ENCODE measurements at places on chromosomes 7 and 10. TPM values are rescaled to one million over a fixed set of nuclear protein-coding genes. Genes with fewer than 3 reads are reported as not detected.

DNA sequence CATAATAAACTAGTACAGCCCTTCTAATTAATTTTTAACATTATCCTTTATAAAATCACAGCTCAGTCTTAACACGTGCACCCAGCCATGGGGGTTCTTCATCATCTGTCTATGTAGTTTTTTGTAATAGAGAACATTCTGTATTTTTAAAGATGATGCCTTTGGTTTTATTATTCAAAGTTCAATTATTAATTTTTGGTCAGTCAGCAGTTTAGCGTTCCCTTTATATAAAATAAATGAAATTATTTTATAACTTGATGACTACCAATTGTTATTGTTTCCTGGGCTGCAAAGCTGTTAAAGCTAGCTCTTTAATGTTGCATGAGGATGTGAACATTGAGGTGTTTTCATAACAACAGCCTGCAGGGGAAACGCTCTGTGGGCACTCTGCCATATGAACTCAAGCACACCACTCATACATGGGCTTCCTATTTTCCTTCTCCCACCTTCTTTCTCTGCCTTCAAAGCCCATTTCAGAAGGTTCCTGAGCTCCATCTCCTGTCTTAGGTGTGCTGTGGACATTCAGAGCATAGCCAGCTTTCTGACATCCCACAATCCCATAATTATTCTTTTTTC is 172.0 kb upstream of the YAE1 start:
- H3K27ac ChIP-seq = no peak overlapping the region
- no peak overlapping the region for H3K4me3 ChIP-seq
- H3K27me3 ChIP-seq = no peaks in the 10 kb centered on the region
- DNase-seq = no peak

GRCh38 chr10:62131724-62132123 is 136.9 kb downstream of the RTKN2 start:
- no peaks in the 10 kb centered on the region for H3K4me1 ChIP-seq
- no peaks in the 10 kb centered on the region for H3K27me3 ChIP-seq
- no peak for DNase-seq
- H3K27ac ChIP-seq = no peak overlapping the region
- H3K4me3 ChIP-seq = no peak overlapping the region
- no peaks in the 10 kb centered on the region for H3K36me3 ChIP-seq

DNA sequence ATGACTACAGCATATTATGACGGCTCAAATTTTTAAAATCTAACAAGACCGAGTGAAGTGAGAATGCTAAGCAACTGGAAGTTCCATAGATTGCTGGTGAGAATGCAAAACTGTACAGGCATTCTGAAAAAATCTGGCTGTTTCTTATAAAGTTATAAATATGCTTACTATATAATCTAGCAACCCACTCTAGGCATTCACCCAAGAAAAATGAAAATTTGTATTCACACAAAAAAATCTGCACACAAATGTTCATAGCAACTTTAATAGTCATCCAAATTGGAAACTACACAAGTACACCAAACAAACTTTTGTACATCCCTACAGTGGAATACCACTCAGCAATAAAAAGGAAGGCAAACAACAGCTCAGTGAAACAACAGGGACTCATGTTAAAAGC is 39.9 kb upstream of the STARD3NL start:
- no peaks in the 10 kb centered on the region for H3K4me1 ChIP-seq
- no peaks in the 10 kb centered on the region for H3K36me3 ChIP-seq
- no peak for DNase-seq
- H3K27me3 ChIP-seq = peaks cover 3% of the 10 kb centered on the region

GRCh38 chr7:148711191-148712102 is 12.7 kb downstream of the CUL1 start:
- H3K27ac ChIP-seq = no peak overlapping the region
- DNase-seq = no peak
- no peaks in the 10 kb centered on the region for H3K27me3 ChIP-seq
- no peaks in the 10 kb centered on the region for H3K36me3 ChIP-seq
- peaks cover 23% of the 10 kb centered on the region for H3K4me1 ChIP-seq

DNA sequence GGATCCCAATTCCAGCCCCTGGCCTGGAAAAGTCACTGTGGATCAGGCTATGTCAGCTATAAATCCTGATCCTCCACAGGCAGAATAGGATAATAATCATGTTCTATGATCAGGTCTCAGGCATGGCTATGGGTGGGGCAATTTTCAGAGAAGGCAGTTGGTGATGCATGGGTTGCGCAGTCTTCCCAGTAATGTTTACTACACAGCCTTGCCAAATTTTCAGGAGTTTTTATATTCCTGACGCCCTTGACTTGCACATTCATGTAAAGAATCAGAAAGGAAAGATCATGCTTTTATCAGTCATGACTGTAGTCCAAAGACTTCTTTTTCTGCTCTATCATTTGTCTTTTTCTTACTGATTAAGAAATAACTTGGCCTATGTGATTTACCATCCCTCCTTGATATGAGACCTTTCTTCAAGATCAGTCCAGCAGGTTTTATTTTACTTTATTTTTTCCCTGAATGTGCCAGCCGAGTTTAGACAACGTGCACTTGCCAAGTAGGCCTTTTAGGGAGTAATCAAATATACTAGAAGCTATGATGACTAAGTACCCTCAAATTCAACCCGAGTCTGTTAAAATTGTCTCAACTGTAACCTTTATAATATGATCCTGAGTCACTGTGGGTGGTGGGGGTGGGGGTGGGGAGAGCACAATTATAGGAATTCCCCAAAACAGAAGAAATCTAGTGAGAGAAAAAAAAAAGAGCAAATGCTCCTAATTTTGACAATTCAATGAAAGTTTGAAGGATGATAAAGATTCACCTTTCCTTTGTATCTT is 31.9 kb downstream of the ARL4A start:
- no peak for DNase-seq
- no peaks in the 10 kb centered on the region for H3K36me3 ChIP-seq
- H3K27ac ChIP-seq = no peak overlapping the region
- no peaks in the 10 kb centered on the region for H3K27me3 ChIP-seq
- H3K4me1 ChIP-seq = peaks cover 22% of the 10 kb centered on the region

Gene KCNH2
- total RNA-seq = 8.4 TPM

Gene SLC25A28
- total RNA-seq = 15.8 TPM

DNA sequence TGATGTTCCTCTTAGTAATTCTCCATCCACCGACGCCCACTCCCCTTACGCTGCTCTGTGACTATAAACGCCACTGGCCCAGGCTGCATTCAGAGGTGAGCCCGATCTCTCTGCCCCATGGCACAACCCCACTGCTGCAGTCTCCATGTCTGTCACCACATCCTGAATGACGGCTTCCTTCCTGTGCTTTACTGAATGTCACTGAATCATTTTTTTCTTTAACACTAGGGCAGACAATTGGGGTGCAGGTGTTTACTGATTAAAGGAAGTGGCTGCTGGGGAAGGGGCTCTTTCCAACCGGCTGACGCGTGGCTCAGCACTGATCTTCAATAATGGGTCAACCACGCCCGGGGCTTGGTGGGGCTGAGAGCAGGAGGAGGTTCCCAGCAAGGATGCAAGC is 208.3 kb downstream of the USP6NL start:
- DNase-seq = no peak
- no peaks in the 10 kb centered on the region for H3K36me3 ChIP-seq
- H3K27me3 ChIP-seq = no peaks in the 10 kb centered on the region
- no peak overlapping the region for H3K4me3 ChIP-seq

Gene LAMB1
- 355 TPM for total RNA-seq

DNA sequence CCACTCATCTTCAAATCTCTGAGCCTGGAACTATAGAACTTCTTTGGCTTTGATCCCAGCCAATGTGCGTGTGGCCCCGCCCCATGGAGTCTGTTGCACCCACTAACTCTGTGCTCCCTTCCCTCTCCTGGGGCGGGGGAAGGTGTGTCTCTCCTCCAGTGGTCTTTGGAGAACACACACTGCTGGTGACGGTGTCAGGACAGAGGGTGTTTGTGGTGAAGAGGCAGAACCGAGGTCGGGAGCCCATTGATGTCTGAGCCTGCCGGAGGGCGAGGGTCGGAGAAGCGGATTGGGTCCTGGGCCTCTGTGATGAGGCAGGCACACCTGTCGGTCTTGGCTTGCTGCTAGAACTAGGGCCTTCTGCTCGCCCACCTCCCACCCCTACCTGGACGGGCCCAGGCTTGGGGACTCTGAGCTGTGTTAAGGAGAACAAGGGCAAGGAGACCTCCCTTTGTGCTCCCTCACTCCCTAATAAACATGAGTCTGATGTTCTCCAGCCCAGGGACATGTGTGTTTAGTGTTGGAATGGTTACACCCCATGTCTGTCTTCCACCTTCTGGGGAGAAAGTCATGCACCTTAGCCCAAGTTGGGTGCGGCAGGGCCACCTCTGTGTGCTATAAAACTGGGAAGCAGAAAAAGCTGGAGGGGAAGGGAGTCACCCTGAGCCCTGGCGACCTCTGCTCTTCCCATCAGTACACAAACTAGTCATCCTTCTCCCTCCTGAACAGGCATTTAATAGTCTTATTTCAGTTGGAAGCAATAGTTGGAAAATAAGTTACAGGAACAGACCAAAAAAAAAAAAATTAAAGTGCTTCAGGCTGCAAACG is 4.6 kb downstream of the TRAPPC14 start:
- H3K4me1 ChIP-seq = peaks cover 15% of the 10 kb centered on the region
- H3K36me3 ChIP-seq = no peaks in the 10 kb centered on the region
- peak overlapping the region; percentile 73 for H3K27ac ChIP-seq
- no peaks in the 10 kb centered on the region for H3K27me3 ChIP-seq
- no peak overlapping the region for H3K4me3 ChIP-seq

- H3K27me3 ChIP-seq = no peaks in the 10 kb centered on the region
- no peak overlapping the region for H3K27ac ChIP-seq
- H3K4me1 ChIP-seq = no peaks in the 10 kb centered on the region
- H3K36me3 ChIP-seq = no peaks in the 10 kb centered on the region
These were observed 43.0 kb downstream of the OAT start for GRCh38 chr10:124375691-124376090.

Gene CASP7
- 32.9 TPM for total RNA-seq

Gene PAPSS2
- total RNA-seq = 47.0 TPM

DNA sequence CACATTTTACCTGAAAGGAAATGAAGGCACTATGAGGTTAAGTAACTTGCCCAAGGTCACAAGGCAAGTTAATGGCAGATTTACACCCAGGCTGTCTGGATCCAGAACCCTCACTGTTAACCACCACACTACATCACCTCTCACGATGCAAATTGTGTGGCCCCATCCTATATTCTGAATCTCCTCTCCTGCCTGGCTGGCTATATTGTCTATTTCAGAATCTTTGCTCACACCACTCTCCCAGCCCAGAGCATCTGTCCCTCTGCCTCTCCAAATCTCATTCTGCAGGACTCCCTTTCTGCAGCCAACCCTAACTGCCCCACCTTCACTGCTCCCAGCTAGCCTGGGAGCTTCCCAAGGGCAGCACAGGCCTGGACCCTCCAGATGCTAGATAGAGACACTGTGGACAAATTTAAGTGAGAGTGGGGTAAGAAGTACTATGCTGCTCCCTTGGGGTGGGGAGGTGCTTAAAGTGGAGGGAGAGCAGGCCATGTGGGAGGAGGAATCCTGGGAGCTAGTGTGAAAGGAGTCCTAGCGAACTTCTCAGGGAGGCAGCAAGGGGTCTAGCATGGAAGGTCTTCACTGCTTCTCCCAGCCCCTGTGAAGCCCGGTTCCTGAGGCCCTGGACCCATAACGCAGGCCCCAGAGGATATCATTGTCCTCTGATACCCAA is 786 bp downstream of the CUEDC2 start:
- H3K4me3 ChIP-seq = peak overlapping the region; percentile 80
- H3K4me1 ChIP-seq = peaks cover 27% of the 10 kb centered on the region
- H3K27me3 ChIP-seq = no peaks in the 10 kb centered on the region
- DNase-seq = peak; percentile 35

- H3K27me3 ChIP-seq = no peaks in the 10 kb centered on the region
- no peaks in the 10 kb centered on the region for H3K36me3 ChIP-seq
- H3K27ac ChIP-seq = peak overlapping the region; percentile 82
- H3K4me1 ChIP-seq = peaks cover 8% of the 10 kb centered on the region
- no peak overlapping the region for H3K4me3 ChIP-seq
These were observed 46.1 kb upstream of the SLC35B4 start for GRCh38 chr7:134362587-134363483.

Gene ZKSCAN5
- total RNA-seq = 11.3 TPM

Gene BLNK
- total RNA-seq = 6.9 TPM

DNA sequence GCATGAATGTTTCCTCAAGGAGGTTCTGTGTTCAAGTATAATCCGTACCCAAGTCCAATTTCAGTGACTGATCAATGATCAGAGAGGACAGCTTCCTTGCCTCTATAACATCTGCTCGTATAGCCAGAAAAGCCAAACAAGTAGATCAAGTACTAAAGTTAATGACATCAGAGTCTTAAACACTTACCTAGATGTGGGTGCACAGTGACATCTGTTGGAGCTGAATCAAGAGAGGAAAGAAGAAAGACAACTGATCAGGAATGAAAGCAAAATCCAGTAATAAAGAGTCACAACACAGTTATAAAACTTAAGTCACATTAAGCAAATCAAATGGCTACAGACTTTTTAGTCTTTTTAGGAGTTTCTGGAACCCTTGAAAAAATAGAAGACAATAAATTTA is 236.5 kb downstream of the RELN start:
- H3K27ac ChIP-seq = no peak overlapping the region
- H3K36me3 ChIP-seq = no peaks in the 10 kb centered on the region

GRCh38 chr10:132332433-132332754 is 401 bp downstream of the LRRC27 start:
- DNase-seq = no peak
- no peaks in the 10 kb centered on the region for H3K27me3 ChIP-seq
- no peaks in the 10 kb centered on the region for H3K36me3 ChIP-seq
- H3K27ac ChIP-seq = peak overlapping the region; percentile 23
- peak overlapping the region; percentile 14 for H3K4me3 ChIP-seq

Gene FEZF1
- not detected for total RNA-seq

- no peak overlapping the region for H3K4me3 ChIP-seq
- peak overlapping the region; percentile 83 for H3K27ac ChIP-seq
- H3K4me1 ChIP-seq = peaks cover 79% of the 10 kb centered on the region
- no peaks in the 10 kb centered on the region for H3K36me3 ChIP-seq
- H3K27me3 ChIP-seq = no peaks in the 10 kb centered on the region
These were observed 38.6 kb upstream of the ADD3 start for GRCh38 chr10:109968953-109969759.

DNA sequence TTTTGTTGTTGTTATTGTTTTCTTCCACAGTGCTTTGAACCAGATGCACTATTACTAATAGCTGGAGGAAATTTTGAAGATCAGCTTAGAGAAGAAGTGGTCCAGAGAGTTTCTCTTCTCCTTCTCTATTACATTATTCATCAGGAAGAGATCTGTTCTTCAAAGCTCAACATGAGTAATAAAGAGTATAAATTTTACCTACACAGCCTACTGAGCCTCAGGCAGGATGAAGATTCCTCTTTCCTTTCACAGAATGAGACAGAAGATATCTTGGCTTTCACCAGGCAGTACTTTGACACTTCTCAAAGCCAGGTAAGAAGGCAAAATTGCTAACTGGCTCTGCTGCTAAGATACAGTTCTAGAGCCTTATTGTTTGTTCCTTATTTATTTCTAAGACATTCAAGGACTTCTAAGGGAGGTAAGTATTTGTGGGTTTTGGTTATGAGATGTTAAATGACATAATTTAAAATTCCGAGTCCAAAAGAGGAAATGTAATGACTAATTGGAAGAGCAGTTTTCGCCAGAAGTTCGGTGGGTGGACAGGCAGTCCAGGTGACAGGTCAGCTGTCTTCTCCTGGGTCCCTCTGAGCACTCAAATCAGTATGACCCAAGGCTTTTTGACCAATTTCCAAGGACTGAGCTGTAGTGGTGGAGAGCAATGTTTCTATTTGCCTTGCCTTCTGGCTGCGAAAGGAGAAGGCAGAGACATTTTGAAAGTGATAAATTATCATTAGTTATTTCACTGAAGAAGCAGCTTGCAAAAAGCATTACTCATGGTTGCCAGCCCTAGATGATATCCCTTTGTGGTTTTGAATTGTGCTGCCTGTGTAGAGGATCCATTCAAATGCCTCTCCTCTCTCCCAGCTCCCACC is 10.1 kb downstream of the SLC39A12 start:
- no peak for DNase-seq
- no peak overlapping the region for H3K4me3 ChIP-seq
- H3K27me3 ChIP-seq = no peaks in the 10 kb centered on the region
- H3K36me3 ChIP-seq = no peaks in the 10 kb centered on the region
- H3K4me1 ChIP-seq = no peaks in the 10 kb centered on the region
- no peak overlapping the region for H3K27ac ChIP-seq
